ENCODE measurements at places on chromosomes 12 and 14.

GRCh38 chr12:118682656-118683055, 298.7 kb upstream of the SRRM4 start:
- no peak for DNase-seq

GRCh38 chr12:91613223-91613779, 430.7 kb upstream of the DCN start:
- DNase-seq: no peak

GRCh38 chr14:45065540-45065939, 18.4 kb upstream of the PRPF39 start:
- DNase-seq: no peak

- no peak for DNase-seq
These were observed 47.2 kb downstream of the CCDC91 start for GRCh38 chr12:28237423-28237822.

DNA sequence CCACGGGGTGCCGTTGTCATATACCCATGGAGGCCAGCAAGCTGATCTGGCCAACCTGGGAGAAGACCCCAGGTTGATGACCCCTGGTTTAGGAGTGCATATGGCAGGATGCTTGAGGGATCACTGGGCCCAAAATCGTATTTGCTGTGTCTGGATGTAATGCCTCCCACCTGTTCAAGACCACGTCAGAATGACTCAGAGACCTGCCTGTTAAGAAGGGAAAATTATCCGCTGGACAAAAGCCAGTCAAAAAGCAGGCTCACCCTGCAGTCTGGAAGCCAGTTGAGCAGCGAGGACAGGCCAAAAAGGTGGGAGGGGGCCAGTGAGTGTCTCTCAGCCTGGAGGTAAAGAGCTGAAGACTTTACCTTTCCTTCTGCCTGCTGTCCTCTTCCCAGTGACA, 449.2 kb downstream of the DPF3 start:
- DNase-seq: no peak

DNA sequence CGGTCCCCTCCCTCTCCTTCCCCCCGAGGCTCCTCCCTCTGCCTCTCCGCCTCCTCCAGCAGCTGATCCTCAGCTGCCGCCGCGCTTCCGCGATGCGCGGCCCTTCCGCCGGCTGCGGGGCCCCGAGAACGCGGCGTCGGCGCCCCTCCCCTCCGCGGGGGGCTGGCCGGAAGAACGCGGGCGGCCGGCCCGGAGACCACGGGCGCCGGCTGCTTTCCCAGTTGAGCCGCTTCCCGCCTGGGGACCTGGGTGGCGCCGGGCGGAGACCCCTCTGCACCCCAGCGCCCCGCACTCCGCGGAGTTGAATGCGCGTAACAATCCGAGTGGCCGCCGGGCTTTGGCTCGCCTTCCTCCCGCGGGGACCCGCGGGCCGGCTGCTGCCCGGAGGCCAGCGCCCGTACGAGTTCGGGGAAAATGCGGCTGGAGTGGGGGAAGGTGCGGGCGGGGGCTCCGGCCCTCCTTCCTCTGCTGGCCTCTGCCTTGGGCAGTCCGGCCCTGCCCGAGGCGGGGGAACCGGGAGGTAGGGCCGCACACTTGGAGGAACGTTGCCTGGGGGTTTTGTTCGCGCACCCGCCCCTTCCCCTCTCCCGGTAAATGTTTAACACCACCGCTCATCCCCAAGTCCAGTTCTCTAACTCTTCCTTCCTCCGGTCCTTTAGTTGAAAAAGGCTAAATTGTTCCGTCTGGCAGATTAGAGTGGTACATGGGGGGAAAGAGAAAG, 393 bp upstream of the DCAF5 start:
- no peak for DNase-seq

- DNase-seq: no peak
These were observed 45.9 kb downstream of the IFNG start for GRCh38 chr12:68113644-68114043.

DNA sequence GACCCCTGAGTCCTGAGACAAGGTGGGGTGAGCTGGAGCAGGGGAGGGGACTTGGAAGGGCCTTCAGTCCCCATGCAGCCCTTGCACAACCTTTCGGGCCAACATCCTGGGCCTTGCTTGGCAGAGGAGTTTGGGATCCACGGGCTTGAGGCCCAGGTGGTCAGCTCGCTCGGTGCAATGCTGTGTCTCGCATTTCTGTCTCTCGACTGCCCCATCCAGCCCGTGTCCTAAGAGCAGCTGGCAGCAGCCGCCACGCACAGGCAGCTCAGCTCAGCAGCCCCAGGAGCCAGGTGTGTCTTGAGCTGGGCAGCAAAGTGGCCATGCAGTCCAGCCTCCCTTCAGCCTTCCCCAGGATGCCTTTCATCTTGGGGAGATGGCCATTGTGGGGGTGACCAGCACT, 10.8 kb downstream of the PACS2 start:
- DNase-seq: no peak

- DNase-seq: no peak
These were observed 212.2 kb downstream of the ZFP36L1 start for GRCh38 chr14:68580671-68581070.

GRCh38 chr14:57486767-57487379, 6.8 kb downstream of the CCDC198 start:
- DNase-seq: no peak

- DNase-seq: no peak
These were observed 1183.7 kb upstream of the TMEM132C start for GRCh38 chr12:127083008-127083949.

DNA sequence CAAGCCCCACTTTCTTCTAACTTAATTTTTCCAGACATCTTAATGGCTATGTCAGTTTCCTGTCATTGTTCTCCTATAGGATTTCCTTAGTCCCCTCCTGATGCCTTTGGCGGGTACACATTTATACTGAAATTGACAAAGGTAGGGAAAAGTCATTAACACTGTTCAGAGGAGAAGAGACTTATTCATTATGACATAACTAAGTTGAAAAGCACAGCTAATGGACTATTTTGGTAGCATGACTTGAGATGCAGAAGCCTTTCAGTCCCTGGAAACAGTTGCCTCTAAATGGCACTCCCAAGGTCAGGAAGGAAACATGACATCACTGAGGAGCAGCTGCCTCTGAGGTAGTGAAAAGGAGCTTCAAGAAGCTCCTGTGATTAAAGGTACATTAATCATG, 317.5 kb upstream of the KITLG start:
- no peak for DNase-seq

- DNase-seq: no peak
These were observed 32.3 kb upstream of the ANKS1B start for GRCh38 chr12:100017056-100017455.
